ENCODE measurements at places on chromosomes 4 and X.

GRCh38 chrX:76159453-76159852, 13.4 kb upstream of the PBDC1 start:
- no peak for DNase-seq

GRCh38 chr4:15931451-15932210, 6.9 kb downstream of the FGFBP1 start:
- no peak for DNase-seq

DNA sequence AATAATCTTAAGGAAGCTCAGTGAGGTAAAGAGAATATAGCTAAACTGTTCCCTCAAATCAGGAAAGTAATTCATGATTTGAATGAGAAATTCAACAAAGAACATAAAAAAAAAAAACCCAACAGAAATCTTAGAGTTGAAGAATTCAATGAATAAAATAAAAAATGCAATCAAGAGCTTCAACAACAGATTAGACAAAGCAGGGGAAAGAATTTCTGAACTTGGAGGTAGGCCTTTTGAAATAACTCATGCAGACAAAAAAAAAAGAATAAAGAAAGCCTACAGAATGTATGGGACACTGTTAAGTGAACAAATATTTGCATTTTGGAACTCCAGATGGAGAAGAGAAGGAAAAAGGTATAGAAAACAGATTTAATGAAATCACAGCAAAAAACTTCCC, 77.9 kb downstream of the CBR4 start:
- no peak for DNase-seq

DNA sequence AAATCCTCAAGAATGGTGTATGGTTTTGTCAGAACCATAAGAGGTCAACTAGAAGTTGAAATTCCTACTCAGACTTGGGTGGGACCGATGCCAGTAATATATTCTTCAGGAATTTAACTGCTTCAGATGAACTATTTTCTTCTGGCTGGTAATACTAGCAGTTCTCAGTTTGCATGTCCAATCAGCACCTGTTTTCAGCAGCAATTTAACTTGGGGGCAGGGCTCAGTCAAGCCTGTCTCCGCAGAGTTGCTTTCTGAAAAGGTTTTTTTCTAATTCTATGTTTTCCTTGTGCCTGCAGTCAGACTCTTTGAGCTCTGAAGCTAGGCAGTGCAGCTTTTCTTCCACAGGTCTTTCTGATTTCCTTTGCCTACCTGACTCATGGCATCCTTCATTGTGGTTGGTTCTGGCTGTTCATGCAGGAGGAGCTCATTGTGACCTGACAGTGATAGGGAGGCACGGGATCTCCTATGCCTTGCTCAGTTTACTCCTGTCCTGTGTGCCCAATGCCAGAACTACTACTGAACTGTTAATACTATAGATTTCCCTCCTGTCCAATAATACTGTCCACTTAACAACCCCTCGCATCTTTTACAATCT, 17.3 kb upstream of the FMR1 start:
- no peak for DNase-seq

DNA sequence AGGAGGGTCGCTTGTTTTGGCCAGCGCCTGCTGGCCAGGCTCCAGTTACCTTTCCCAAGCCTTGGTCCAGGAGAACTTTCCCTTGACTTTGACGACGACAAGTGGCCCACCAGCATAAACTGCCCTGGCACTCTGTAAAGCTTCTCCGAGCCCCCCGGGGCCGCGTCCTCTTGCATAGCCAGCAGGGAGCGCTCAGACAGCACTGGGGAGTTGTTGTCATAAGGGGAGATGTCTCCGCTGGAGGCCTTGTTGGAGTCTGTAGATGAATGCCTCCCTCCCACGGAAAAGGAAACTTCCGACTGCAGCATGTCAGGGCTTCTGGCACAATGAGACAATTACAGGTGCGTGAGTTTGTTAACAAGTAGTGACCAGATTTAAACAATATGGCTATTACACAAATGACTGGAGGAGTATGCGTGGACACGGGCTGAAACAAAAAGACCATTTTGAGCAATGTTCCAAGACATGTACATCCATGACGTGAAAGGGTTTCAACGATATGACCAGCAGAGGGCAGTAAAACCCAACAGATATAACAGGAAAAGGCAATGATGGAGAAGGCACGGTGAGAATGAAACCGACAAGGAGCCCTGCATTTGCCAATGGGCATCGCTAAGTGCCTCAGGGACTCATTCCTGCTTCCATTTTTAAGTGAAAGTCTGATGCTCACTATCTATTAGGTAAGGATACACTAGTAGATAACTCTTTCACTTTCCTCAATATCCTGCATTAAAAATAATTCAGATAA, 33.0 kb downstream of the HCCS start:
- peak; percentile 1 for DNase-seq

DNA sequence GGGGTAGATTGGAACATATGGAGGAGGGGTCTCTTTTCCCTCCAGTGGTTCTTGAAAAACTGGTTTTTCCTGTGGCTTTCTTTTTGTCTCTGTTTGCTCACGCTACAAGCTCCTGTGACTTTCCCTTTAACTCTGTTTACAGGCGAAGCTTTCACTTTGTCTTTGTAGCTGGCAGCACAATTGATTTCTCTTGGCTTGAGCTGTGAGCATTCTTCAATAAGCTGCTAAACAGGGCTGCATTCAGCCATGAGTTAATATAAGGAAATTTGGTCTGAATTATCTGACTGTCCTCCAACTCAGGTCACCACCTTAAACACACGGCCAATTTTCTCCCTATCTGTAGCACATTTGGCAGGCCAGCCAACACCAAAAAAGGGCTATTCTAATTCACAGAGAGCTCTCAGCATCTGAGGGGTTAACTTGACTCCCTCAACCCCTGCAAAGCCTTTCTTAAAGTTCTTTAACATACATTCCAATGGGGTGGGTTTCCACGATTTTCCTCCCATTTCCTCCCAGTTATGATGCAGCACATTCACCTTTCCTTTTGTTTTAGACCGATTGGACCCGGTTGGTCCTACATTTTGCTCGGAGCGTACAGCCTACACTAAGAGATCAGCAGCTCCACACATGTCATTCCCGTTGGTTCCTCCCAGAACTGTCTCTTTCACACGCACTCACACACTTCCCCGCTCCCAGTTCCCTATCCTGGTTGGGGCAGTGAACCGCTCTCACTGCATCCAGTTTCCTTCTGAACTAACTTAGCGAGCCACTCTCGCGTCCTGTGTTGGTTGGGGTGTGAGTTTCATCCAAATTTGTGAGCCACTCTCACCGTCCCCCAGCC, 45.4 kb downstream of the UGT2A3 start:
- no peak for DNase-seq

GRCh38 chr4:95551653-95552052, 2.9 kb upstream of the UNC5C start:
- DNase-seq, result no peak

DNA sequence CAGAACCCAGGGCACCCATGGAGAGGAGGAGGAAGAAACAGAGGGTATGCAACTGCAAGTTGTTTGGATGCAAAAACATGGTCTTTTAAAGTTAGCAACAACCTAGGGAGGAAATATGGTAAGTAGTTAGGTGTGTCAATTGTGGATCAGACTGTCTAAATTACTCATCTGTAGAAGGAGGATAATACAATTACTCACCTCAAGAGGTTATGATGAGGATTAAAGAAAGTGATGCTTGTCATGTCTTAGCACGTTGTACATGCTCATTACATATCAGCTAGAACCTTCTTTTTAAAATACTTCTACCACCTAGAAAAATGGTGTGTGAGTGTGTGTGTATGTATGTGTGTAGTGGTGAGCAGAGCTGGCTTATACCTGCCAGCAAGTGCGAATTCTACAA, 2.3 kb upstream of the C1QTNF7 start:
- no peak for DNase-seq

GRCh38 chr4:6031846-6032245, 13.6 kb upstream of the C4orf50 start:
- no peak for DNase-seq

DNA sequence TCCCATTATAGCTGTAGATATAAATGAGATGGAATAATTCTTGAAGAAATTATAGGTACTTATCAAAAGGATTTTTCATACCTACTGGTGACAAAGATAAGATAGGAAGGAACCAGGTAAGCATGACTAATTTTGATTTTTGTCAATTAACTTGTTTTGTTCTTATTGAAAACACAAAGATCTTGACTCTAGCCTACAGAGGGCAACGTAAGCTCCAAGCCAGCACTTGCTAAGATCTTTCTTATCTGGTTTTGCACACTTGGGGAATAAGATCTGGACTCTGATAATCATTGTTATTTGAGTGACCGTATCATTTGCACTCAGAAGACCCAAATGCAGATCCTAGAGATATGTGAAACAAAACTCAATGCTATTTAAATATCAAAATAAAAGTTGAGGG, 223.4 kb downstream of the VEGFC start:
- DNase-seq, result no peak

- DNase-seq, result no peak
Observed at GRCh38 chrX:48958635-48959094, 1.3 kb upstream of the OTUD5 start.

DNA sequence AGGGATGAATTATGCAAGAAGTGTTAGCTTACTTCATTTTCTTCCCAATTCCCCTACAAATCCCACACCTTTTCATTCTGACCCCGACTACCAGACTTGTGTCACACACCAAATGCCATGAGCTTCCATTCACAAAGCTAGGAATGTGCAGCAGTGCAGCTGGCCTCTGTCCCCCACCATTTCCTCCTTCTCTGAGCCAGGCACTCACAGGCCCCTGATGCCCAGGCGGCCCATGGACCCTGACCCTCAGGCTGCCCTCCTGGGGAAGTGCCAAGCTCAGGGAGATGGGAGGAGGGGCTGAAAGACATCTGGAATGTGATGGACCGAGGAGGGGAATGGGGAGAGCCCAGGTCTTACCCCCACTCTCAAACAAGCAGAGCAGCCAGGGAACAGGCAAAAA, 67.0 kb upstream of the BCOR start:
- no peak for DNase-seq

GRCh38 chr4:1033840-1034551, 22.6 kb downstream of the FGFRL1 start:
- DNase-seq, result no peak

- no peak for DNase-seq
Observed at GRCh38 chrX:50723006-50723405, 91.0 kb downstream of the SHROOM4 start.

DNA sequence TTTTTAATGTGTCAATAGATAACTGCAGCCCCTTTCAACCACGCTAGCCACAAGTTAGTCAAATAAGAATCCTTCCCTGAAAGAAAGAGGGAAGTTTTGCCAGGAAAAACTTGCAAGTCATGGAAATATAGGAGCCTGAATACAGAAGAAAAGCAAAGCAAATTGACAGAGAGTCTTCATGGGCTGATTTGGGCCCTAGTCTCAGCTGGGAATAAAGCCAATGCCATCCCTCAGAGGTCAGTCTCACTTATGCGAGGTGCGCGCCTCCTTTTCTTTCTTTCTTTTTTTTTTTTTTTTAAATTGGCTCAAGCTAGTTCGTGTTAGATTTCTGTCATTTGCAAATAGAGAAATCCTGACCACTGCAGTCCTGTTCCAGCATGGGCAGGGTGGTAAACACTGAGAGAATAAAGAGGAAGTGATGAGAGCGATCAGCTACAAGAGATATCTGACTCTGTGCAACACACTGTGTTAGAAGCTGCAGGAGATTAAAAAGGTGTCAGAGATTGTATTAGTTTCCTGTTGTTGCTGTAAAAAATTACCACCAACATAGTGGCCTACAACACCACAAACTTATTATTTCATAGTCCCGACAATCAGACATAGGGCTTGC, 299.7 kb downstream of the LDB2 start:
- DNase-seq, result no peak

GRCh38 chr4:109657854-109658418, 45.3 kb downstream of the CASP6 start:
- DNase-seq, result no peak

GRCh38 chr4:151882072-151882803, 121.4 kb upstream of the GATB start:
- no peak for DNase-seq
